Stimulated activated CD4-positive, alpha-beta T cell treated with anti-CD3 and anti-CD28 coated beads, Interleukin-1b, Interleukin-23, amount 100 ng/mL, for 48 hours (primary cell): ENCODE measurements at places on chromosomes 7 and 10.

GRCh38 chr7:26645121-26645520 is 219.3 kb downstream of the SKAP2 start:
- no peak for DNase-seq

- no peak for DNase-seq
Observed at GRCh38 chr7:158311791-158312190, 275.8 kb downstream of the PTPRN2 start.

- DNase-seq = no peak
Observed at GRCh38 chr10:6564367-6564766, 15.7 kb downstream of the PRKCQ start.

- DNase-seq = no peak
Observed at GRCh38 chr10:68832601-68833000, 5.3 kb downstream of the STOX1 start.

DNA sequence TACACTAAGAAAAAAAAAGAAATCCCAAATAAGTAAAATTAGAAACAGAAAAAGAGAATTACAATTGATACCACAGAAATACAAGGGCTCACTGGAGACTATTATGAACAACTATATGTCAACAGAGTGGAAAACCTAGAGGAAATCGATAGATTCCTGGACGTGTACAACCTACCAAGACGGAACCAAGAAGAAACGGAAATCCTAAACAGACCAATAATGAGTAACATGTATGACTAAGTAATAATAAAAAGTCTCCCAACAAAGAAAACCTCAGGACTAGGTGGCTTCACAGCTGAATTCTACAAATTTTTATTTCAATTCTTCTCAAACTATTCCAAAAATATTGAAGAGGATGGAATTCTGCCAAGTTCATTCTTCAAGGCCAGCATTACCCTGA is 13.9 kb downstream of the DIP2C start:
- no peak for DNase-seq

DNA sequence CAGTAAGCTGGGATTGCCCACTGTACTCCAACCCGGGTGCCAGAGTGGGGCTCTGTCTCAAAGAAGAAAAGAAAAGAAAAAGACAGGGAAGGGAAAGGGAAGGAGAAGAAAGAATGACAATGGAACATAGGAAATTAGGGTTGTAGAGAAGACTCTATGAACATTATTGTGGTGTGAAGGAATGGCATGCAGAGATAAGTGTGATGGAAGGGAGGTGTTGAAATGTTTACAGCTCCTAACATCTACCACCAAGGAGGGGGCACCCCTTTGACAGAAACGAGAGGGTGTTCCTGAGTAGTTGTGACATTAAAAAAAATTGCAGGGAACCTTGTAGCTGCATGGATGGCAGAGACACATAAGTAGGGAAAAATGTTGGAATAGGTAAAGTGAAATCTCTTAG is 27.5 kb downstream of the AUTS2 start:
- DNase-seq = no peak

DNA sequence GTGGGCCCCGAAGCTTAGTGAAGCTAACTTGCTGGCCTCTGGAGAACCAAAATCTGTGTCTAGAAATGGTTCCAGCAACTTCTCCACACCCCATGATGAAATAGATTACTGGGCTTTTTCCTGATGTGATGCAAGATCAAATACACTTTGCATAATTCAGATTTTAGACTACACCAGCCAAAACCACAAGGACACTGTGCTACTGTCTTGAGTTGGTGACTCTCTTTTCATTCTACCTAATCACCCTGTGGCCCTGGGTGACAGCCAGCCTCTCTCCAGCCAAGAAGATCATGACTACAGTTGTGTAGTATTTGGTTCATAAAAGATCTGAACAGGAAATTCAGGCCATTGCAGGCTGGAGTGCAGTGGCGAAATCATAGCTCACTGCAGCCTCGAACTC is 22.2 kb downstream of the AZGP1 start:
- peak; percentile 29 for DNase-seq

- DNase-seq = no peak
Observed at GRCh38 chr7:138400400-138400886, 59.6 kb upstream of the TRIM24 start.

- no peak for DNase-seq
Observed at GRCh38 chr7:134546955-134547354, 2.0 kb upstream of the AKR1B15 start.

DNA sequence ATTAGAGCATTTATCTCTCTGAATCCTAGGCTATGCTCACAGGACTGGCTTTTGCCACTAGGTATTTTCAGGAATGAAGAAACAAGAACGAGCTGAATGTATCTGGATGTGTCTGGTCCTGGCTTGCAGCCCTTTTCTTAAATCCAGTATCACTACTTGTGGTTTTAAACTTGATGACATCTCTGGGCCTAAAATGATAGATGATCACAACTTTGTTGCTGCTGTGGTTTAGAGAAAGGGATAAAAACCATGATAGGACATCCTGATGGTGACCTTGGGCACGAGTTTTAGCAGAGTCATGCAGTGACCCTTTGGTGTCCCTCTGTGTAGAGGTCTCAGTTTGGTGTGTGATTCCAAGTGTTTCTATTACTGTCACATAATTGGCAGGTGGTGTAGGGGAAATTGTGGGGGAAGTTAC is 31.7 kb upstream of the SEMA3C start:
- no peak for DNase-seq

DNA sequence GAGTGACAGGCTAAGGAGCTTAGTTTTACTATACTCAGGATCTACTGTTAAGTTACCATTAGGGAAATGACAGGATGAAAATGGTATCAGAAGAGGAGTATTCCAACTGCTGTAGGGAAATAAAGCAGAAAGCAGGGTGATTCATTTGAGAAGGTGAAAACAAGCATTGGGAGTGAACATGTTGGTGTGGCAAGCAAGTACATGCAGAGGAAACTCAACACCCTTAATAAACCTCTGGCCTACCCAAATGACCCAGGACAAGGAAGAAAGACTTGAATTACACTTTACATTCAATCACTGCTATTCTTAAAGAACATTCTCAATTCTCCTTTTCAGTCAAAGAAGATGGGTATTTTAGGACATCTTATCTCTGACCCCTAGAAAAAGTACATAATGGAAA is 28.7 kb downstream of the ERLIN1 start:
- no peak for DNase-seq

DNA sequence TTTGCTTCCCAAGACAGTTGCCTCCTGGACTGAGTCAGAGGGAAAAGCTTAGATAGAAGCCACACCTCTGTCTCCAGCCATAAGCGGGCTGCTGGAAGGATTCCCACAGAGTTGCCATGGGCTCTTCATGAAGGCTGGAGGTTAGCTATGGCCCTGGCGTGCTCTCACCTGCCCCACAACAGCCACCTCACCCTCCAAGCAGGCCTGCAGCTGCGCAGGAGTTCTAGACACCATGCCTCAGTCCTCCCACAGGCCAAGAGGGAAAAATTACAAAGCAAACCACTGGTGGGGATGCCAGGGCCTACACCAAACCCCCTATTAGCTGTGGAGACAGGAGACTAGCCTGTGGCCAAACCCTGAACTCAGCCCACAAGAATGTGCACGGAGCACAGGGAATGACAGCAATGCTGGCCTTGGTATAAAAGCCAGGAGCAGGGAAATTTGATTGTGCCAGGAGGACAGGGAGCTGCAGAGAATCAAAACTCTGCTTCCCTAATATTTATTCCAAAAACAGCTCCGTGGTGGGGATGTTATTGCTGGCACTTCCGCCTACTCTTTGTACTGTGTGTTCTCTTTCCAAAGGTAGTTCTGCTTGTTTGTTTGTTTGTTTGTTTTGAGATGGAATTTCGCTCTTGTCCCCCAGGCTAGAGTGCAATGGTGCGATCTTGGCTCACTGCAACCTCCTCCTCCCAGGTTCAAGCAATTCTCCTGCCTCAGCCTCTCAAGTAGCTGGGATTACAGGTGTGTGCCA is 60.3 kb upstream of the STK17A start:
- DNase-seq = no peak

DNA sequence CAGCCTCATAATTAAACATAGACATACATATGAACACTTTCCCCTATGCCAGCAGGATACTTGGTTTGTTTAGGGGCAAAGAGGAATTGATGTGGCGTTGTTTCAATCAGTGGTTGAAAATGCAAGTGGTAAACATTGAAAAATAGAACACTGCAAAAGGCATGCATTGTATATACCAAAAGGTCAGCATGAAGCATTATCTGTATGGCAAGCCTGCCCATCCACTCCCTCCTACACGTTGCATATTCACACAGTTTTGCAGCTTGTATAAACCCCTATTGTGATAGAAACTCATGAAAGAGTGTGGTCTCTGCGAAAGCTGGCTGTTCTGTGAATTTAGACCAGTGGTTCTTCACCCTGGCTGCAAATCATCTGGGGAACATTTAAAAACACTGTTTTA is 17.1 kb downstream of the CAV1 start:
- DNase-seq = no peak

- DNase-seq = no peak
Observed at GRCh38 chr10:27621461-27621860, 117.4 kb downstream of the RAB18 start.

DNA sequence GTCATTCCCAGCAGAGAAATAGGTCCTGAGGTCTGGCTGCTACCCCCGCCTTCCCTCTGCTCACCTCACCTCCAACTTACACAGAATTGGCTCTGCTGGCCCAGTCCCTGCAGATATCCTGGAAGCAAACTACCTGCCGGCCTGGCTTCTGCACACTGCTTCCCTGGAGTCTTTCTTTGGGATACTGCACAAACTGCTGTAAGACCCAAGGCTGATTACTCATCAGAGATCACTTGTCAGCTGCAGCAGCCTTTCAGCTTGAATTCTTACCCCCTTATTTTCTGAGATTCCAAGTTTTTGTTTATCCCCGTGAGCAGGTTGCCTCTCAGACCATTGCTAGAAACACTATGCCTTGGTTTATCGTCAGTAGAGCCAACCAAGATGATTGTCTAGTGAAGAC is 426.4 kb downstream of the PHTF2 start:
- no peak for DNase-seq

DNA sequence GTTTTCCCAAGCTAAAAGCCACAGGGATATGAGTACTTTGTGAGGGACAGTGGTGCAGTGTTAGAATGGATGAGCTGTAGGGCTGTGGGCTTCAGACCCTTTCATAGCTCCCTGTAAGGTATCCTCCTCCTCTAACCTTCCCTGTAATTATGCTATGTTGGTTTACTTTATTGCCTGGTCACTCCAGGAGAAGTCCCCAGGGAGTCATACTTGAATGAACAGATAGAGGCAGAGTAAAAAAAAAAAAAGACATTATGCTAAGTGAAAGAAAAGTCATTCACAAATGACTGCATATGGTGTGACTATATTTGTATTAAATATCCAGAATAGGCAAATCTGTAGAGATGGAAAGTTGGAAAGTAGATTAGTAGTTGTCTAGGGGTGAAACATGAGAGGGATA is 434.4 kb downstream of the AUTS2 start:
- DNase-seq = no peak

DNA sequence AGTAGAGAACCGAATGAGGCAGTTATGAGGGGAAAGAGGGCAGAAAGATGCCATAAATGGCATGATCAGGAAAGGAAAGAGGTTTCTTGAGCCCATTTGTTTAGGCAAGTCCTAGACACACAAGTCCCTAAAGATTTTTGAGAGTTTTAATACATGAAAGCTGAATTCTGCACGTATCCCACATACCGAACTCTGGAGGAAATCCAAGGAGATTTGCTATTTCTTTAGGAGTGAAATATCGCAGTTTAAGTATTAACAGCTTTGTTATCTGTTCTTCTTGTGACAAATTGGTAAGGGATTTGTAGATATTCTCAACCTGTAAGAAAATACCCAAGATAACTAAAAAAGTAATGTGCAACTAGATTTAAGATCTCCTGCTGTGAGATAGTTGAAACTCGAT is 23.7 kb upstream of the CUBN start:
- no peak for DNase-seq

DNA sequence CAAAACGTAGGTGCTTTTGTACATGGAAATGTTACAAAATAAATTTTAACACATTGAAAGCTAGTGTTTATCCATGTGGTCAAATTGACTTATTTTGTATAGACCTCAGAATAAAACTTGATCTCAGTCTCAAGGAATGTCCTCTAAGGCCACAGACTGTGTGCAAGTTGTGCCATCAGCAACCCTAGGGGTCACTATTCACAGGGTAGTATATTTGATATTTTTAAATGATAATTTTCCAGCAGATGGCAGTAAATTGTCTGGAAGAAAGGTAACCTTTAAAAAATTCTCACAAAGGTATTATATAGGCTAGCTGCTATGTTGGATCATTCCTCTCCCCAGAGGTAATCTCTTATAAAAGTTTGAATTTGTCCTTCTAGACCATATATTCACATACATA is 12.9 kb upstream of the SNX10 start:
- no peak for DNase-seq

GRCh38 chr10:14855453-14855852 is 17.3 kb downstream of the HSPA14 start:
- no peak for DNase-seq

DNA sequence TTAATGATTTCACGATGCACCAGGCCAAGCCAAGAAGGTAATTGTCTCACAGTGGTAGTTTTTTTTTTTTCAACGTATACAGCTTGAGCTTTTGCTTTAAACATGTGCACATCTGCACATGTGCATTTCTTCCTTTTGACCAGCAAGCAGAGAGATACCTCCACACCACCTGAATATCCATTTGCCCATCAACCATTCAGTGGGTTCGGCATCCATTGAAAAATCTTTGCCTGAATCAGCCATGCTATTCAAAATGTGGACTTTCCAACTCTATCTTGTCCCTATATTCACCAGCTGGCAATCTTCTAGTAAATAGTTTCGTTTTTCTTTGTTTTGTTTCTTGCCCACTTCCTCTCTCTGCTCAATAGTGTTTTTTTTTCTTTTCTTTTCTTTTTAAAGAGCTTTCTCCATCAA is 7.7 kb upstream of the TRA2A start:
- DNase-seq = no peak

GRCh38 chr7:34275624-34276023 is 370.3 kb downstream of the BMPER start:
- no peak for DNase-seq

- DNase-seq = no peak
Observed at GRCh38 chr10:17655009-17655408, 11.1 kb downstream of the STAM start.

DNA sequence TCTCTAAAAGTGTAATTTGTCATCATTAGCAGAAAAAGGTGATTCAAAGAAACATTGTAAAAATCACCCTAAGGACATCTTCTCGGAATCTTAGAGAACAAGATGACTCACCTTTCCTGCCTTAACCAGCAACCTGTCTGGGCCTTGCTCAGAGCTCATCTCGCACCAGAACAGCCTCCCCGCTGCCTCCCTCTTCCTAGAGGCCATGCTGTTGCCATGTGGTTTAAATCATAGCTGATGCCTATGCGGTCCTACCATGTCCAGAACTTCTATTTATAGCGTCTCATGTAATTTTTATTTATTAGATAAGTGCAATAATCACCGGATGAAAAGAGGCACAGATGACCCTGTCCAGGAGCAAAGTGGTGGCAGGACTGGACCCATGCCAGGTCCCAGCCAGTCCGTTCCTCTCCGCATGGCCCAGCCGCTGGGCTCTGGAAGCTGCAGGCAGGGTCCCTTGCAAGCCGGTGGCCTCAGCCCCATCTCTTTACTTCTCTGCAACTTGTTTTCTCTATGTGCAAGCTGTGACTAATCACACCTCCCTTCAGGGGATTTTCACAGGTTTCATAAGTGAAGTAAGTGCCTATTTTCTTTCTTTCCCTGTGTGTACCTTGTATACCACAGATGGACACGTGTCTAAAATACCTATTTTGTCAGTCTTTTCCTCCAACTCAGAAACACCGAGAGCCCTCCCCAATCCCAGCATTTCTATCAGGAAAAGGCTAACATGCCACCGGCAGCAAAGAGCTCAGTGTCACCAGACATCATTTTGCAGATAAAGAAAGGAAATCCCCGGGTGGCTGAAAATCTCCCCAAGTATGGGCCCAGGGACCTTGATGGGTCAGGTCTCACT is 27.1 kb downstream of the KLF6 start:
- peak; percentile 80 for DNase-seq
